ENCODE measurements at places on chromosomes 6 and 20.

GRCh38 chr6:137978252-137978896 is 111.3 kb downstream of the TNFAIP3 start:
- DNase-seq: peak; percentile 22

- no peak for DNase-seq
Measured at GRCh38 chr6:15350386-15351083, 104.7 kb downstream of the JARID2 start.

- peak; percentile 100 for DNase-seq
Measured at GRCh38 chr6:90369024-90369519, 72.4 kb upstream of the BACH2 start.

GRCh38 chr6:169921217-169921616 is 169.8 kb downstream of the ERMARD start:
- DNase-seq: no peak

DNA sequence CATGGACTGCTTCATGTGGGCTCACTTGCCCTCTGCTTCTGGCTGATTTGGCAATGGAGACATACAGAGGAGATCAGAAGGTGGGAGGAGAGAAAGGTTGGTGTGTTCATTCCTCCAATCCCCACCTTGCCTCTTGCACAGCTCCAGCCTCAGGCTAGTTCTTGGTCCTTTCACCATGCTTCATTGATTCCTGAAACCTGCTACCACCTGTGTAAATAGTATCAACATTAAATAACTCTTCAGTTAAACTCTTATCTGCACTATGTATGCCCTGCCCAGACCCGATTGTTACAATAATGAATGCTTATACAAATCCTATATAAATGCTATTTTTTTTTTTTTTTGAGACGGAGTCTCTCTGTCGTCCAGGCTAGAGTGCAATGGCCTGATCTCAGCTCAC is 174.5 kb downstream of the CD83 start:
- no peak for DNase-seq

DNA sequence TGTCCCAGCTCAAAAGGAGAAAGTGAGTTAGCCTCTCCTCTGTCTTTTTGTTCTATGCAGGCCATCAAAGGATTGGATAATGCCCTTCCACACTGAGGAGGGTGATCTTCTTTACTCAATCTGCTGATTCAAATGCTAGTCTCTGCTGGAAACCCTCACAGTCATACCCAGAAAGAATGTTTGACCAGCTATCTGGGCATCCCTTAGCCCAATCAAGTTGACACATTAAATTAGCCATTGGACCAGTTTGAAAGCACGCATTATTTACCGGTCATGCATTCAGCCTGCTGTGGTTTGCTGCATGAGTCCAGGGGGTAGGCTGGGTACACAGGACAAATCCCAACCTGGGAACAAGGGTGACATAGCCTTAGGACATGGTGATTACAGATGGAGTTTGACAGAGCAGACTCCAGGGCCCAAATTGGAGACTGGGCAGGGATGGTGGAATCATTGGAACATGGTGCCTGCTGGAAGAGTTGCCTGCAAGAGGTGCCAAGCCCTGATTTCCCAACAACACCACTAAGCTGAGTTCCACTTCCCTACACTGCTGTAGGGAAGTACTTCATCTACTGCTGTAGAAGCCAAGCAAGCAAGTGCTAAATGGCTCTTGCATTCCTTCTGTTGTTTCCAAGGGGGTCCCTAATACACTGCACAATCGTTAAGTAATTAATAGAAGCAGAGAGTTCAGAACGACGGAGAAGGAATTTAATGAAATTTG is 87.7 kb downstream of the RNF182 start:
- no peak for DNase-seq
